ENCODE measurements at places on chromosomes 2 and 18.

DNA sequence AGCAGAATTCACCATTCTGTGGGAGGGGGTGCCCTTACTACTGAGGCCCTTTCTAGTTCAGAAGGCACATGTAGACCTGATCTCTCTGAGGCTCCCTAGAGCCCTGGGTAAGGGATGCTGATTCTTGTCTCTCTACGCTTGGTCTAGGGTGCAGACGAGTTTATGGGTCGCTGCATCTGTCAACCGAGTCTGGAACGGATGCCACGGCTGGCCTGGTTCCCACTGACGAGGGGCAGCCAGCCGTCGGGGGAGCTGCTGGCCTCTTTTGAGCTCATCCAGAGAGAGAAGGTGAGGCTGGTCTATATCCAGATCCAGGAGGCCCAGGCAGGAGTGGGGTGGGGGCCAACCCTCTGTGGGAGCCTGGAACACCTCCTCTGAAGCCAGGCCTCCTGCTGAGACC is 147.2 kb downstream of the DYSF start:
- no peak for DNase-seq

DNA sequence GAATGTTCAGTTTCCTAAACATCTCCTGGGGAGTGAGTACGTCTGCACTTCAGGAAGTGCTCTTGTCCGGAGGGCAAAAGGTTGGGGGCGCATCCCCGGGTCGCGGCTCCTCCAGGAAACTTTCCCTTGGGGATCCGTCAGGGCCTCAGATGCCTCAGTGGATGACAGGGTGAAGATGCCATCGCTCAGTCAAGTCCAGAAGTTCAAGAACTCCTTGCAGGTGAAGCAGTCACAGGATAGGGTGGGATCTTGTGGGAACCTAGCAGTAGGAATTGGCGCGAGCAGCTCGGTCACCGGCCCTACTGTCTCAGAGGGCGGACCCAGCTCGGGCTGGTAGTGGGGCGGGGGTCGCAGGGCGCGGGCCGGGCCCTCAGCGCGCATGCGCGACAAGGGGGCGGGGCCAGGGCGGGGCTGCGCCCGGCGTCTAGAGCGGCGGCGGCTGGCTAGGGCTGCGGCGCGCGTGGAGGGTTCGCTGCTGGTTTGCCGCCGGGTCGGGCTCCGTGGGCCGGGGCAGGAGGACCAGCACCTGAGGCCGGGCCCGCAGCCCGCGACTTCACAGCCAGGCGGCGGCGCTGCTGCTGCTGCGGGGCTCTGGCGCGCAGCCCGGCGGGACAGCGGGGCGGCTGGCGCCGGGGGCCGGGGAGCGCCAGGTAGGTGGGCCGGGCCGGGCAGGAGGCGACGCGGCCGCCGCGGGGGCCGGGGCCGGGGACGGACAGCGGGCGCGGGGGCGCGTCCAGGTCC is at the start of gene INPP4A:
TSS of gene INPP4A (plus strand) at position 423 of the 741 bp plus-strand sequence. CDS start 75,191 bp downstream, outside the sequence.
- DNase-seq = peak; percentile 78

DNA sequence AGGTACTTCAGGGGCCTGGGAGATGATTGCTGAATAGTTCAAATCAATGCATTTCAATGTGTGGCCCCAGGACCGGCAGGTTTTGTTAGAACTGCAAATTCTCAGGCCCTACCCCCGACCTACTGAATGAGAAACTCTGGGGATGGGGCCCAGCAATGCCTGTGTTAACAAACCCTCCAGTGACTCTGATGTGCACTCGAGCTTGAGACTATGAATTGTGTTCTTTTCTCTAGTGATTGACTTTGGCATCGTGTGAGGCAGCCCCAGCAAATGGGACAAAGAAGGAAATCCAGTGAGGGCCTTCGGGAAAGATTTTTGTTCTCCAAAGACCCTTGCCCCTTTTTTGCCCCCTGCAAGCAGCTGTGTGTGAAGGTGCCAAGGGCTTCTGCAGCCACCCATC is 22.4 kb downstream of the ALK start:
- DNase-seq = no peak

- no peak for DNase-seq
Measured at GRCh38 chr2:111169268-111169667, 48.6 kb downstream of the BCL2L11 start.

- no peak for DNase-seq
Measured at GRCh38 chr2:218021536-218022071, 18.8 kb upstream of the TNS1 start.

DNA sequence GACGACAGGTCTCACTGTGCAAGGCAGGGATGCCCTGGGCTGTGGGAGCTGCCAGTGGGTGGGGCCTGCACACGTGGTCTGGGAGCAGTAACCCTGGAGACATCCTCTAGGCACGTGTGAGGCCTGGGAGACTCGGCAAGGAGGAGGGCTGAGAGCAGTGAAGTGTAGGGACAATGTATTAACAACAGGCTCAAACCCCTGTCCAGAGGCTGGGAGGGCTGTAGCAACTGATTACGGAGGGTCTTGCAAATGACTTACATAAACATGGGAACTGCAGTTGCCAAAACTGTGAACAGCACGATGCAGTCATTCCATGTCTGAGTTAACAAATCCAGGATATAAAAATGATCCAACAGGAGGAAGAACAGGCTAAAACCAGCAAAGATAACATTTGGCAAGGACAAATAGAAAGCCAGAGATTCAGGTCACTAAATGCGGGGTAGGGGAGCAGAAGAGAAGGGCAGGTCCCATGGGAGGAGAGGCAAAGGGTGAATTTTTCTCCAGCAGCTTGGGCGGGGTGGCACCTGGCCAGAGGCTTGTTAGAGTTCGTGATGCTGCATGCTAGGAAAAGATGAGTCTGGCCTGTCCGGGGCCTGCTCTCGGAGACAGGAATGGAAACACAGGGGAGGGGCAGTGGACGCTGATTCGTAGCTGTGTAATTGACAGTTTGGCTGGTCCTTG is 44.9 kb downstream of the CYP27C1 start:
- DNase-seq = no peak

- DNase-seq = no peak
Measured at GRCh38 chr2:100645695-100646429, 83.1 kb downstream of the PDCL3 start.

DNA sequence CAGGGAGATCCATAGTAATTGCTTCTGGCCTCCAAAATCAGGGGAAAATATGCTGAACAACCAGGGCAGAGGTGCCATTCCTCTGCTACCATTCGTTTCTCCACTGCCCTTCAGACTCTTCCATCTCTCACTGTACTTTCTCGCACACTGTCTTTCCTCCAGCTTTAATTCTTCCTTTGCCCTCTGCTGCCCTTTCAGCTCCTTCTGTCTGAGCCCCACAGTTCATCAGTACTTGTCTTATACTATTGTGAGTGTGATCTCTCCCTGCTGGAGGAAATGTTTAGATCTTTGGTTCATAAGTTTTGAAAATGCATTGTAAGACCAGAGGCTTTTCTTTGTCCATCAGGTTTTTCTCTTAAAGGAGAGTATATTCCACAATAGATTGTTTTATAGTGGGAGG is 184.9 kb upstream of the DTNA start:
- DNase-seq = no peak

DNA sequence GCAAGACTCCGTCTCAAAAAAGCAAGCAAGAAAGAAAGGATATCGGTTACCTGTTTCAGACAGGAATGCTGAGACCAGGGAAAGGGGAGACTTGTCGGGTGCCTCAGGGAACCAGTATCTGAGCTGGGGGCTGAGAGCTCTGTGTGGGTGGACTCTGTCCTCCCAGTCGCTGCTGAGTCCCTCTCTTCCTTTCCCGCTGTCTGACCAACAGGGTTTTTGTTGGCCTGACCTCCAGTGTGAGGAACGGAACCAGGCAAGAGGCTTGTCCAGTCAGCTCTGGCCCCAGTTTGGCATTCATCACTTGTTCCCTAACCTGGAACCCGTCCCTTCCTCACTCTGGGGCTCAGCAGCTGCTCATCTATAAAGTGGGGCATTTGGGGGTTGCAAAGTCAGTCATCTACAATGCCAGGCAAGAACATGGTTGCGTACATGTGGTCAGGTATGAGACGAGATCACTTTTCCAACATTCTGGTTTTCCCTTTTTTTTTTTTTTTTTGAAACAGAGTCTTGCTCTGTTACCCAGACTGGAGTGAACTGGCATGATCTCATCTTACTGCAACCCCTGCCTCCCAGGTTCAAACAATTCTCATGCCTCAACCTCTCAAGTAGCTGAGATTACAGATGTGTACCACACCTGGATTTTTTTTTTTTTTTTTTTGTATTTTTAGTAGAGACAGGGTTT is 116.4 kb downstream of the PLB1 start:
- DNase-seq = no peak

DNA sequence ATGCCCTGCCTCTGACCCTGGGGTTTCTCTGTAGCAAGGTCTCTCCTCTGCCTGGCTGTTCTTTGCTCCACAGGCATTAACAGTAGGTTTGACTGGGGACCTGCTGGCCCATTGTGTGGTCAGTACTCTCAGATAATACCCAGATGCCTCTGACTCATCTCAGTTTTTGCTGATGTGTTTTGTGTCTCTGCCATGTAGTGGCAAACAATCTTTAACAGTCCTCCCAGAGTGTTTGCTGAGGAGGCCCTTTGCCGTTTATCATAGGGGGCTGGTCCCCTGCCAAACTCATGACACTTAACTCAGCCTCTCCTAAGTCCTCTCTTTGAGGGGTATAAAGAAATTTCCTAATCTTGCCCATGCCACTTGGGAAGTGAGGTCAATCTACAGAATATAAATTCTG is 793.7 kb upstream of the FANCL start:
- DNase-seq = no peak

DNA sequence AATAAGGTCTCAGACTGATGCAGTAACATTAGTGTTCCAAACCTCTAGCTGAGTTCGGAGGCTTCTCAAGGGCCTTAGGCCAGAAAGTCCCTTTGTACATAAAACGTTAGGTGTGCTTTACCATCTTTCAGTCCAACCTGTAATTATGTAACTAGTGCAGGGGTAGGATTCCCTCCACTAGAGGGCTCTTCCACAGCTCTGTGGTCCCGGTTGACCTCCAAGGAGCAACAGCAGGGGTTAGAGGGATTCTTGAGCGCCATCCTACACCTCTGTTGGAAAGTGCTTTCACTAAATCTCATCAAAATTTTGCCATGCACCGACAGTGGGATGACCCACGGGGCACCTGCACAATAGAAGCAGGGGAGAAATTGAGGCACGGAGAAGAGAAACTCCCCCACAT is 155.8 kb upstream of the LRP1B start:
- no peak for DNase-seq

DNA sequence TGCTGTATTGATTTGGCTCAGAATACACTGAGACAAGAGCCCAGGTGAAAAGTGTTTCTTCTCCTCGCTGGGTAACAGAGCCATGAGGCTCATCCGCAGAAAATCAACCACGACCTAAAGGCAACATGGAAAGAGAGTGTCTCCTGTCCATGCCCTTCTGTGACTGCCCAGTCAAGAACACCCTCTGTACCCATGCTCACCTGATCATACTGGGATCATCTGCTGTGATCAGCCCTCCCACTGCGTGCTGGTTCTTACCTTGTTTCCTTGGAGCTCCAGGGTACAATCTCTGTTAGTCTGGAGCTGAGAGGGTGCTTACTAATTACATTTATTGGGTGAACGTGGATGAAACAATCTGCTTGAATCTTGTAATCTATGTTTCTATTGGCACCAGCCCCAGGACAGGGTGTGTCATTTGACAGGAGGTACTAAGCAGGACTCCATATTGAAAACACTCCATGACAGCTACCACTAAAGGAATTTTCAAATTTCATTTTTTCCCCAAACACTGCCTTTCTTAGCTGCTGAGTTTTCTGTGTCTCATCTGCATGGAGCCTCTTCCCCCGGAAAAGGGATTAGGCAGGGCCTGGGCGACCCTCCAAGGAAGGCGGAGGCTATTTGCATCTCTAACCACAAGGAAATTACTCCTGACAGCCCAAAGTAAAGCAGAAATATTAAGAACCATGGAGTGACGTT is 39.7 kb upstream of the GRP start:
- no peak for DNase-seq

GRCh38 chr18:2515171-2515787 is 56.0 kb downstream of the METTL4 start:
- no peak for DNase-seq

DNA sequence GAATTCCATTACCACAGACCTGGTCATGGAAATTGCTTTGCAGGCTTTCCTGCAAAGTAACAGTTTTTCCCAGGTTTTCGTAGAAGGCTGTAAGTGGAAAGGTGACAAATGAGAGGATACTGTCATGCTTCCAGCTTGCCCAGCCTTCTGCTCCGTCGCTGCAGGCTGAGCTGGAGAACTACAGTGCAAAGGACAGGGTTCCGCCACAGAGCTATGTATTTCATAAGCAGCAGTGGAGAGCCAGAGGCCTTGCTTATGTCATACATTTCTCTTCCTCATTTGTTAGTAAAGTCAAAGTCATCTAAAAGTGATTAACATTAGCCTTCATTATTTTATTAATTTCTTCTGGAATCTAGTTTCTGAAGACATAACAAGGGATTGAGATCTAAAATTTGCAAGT is 72.9 kb upstream of the RBM44 start:
- DNase-seq = no peak

- DNase-seq = no peak
Measured at GRCh38 chr2:215937190-215937589, 76.2 kb downstream of the MREG start.

- no peak for DNase-seq
Measured at GRCh38 chr2:96907115-96908041, 37.5 kb upstream of the SEMA4C start.

DNA sequence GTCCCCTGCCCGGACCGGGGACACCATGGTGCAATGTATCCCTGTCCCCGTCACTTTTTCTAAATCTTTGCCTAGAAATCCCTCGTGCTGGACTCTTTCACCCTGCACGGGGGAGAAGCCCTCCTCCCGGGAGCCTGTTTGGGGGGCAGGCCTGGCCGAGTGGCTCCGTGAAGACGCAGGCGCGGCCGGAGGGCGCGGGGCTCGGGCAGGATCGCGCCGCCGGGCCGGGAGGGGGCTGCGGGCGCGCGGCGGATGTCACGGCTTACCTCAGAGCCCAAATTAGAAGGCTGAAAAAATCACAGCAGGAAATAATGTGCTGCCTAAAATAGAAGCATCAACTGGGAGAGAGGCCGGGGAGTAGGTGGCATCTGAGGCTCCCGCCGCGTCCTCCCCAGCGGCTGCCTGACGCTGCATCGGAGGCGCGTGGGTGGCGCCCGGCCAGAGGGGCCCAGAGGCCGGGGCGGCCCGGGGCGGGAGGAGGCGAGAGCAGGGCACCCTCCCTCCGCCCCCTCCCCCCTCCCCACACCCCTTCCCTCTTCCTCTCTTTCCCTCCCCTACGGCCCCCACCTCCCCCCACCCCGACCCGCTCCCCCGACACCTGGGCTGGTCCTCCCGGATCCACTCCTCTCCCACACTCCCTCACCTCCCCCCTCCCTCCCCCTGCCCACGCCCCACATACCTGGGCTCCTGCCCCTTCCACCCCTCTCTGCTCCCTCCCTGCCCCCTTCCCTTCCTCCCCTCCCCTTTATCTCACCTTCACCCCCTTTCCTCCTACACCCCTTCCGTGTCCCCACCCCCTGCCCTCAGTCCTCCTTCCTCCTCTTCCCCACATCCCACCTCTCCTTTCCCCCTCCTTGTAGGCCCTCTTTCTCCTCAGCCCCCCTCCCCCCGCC is 51.9 kb downstream of the SLC4A1AP start:
- no peak for DNase-seq

All from stimulated activated CD4-positive, alpha-beta T cell treated with anti-CD3 and anti-CD28 coated beads, Interleukin-15, amount 100 ng/mL, for 1 hour (primary cell).